ENCODE measurements at places on chromosomes 4 and X.
A peak's percentile ranks its signal among the peaks of the same experiment; 100 is the strongest.

- DNase-seq, result no peak
Observed at GRCh38 chr4:53490965-53491622, 100.2 kb downstream of the LNX1 start.

DNA sequence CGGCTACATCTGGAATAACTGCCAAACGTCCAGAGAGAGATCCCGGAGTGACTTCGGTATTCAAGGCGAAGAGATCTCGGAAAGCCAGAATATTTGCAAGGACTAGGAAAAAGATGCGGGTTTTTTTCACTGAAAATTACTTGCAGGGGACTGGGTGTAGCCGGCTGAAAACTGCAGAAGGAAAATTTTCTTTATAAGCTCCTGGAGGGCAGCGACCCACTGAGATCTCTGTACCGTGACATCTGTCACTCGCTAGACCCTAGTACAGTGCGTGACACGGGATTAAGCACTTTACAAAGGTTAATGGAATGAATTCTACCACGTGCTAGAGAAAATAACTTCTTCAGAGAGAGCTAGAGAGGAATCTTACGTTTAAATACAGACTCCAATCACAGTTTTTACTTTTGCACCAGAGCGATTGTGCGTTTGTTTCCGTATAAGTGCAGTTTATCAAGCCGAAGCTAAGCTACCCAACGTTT is 1.1 kb upstream of the LCORL start:
- no peak for DNase-seq

DNA sequence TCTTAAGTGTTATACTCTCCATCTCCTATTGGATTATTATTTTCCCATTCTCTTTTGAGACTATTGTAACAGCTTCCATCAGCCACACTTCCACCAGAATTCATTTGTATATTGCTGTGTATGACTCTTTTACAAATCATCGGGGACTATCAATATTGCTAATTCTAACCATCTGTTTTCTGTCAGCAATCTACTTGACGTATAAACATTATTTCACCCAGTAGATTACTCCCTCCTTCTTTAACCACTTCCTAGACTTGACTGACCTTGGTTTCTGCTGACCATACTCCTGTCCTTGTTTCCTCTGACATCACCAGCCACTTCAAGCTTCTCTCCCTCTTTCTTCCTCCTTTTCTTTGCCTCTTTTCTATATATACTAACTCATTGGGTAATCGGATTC is 402.9 kb downstream of the PCDH18 start:
- DNase-seq, result no peak

DNA sequence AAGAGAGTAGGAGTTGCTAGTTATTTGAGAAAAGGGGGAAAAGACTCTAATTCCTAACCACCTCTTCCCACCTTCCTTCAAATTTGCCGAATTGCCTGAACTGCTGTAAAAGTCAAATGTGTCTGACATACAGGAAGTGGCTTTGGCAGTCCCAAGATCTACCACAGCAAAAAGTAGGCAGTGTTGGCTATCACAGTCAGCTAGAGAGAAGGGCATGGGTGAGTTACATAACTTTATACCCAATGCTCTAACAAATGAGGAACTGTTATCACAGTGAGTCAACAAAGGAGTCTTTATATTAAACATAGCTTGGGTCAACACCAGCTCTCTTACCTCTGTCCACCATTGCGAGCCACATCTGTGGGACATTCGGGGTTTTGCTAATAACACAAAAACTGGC is 2.4 kb upstream of the MBNL3 start:
- no peak for DNase-seq

- peak; percentile 84 for DNase-seq
Observed at GRCh38 chr4:109433205-109434006, at the start of gene SEC24B. TSS of gene SEC24B (plus strand) at chr4:109433815. CDS start at chr4:109433870, 55 bp downstream.

GRCh38 chr4:126697748-126698147 is 935.0 kb upstream of the INTU start:
- no peak for DNase-seq

- no peak for DNase-seq
Observed at GRCh38 chrX:154784149-154784995, 20.9 kb downstream of the MPP1 start.

DNA sequence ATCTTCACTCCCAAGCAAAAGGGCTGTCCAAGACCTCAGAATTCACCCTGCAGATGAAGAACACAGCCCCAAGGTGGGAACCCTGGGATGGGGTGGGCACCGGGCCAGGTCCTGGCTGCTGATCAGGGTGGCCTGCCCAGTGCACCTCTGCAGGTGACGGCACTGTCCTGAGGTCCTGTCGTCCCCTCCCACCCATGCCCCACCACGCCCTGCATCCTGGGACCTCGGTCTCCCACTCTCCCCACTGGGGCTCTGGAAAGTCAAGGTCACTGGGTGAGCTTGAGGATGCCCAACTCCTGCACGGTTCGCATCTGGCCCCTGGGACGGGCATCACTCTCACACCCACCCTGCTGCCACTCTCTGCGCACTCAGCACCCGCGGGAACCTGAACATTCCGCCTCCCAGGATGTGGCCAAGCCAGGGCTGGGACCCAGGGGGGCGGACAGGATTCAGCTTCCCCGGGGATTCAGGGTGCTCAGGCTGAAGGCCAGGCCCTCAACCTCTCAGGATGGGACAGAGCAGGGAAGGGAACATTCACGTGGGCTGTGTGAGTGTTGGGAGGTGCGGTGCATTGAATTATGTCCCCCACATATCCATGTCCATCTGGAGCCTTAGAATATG is 115.9 kb downstream of the CPZ start:
- DNase-seq, result no peak

- DNase-seq, result no peak
Observed at GRCh38 chrX:17812763-17813162, 48.3 kb downstream of the RAI2 start.

DNA sequence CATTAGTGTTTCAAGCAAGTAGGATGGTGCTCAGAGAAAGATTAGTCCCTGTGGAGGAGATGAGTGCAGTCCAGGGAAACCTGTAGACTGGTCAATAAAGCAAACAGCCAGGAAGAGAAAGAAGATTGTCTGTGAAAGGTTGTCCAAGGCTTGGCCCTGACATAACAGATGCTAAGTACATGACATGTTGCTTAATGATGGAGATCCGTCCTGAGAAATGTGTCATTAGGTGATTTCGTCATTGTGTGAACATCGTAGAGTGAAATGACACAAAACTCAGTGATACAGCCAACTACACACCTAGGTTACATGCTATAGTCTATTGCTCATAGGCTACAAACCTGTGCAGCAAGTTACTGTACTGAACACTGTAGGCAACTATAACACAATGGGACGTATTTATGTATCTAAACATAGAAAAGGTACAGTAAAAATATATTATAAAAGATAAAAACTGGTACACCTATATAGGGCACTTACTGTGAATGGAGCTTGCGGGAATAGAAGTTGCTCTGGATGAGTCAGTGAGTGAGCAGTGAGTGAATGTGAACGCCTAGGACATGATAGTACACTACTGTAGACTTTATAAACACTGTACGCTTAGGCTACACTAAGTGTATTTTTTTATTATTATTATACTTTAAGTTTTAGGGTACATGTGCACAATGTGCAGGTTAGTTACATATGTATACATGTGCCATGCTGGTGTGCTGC is 9.0 kb upstream of the PRSS48 start:
- no peak for DNase-seq

DNA sequence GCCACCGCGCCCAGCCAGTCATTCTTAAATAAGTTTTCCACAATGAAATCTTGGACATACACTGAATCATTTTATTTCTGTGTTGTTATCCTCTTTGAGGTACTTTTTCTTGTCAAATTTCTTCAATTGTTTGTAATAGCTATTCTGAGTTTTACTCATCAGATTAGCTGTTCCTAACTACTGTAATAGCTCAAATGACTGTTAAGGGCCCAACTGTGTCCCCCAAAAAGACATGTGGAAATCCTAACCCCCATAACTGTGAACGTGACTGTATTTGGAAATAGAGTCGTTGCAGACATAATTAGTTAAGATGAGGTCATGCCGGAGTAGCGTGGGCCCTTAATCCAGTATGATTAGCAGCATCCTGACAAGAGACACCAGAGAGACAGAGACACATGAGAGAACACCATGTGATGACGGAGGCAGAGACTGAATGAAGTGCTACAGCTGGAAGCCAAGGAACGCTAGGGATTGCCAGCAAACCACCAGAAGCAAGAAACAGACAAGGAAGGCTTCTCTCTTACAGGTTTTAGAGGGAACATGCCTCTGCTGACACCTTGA is 22.9 kb downstream of the ACOT9 start:
- DNase-seq, result no peak

- no peak for DNase-seq
Observed at GRCh38 chr4:56772134-56772533, 49.4 kb downstream of the SPINK2 start.

DNA sequence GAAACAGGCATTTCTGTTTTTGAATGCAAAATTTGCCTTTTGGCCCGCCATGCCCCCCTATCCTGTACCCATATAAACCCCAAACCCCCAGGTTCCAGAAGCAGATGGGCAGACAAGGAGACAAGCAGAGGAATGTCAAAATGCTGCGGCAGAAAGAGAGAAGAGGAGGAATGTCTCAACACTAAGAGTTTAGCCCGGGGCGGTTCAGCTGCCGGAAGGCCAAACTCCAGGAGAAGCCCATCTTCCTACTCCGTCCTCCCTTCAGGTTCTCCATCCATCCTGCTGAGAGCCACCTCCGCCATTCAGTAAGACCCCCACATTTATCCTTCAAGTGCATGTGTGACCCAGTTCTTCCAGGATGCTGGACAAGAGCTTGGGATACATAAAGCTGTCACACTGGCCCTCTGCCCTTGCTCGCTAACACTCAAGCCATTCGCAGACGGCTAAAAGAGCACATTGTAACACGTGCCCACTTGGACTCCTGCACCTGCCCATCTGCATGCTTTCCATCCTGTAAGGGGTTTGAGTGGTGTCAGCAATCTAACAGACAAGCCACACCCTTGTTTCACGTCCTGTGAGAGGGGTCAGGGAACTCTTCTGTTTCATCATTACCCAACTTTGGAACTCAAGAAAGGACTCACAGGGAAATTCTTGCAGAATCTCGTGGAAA is 31.3 kb downstream of the TLR10 start:
- DNase-seq, result no peak

Measured in amygdala (tissue), 56 donors.